Trophoblast cell (in vitro differentiated cells and primary cell): ENCODE measurements at places on chromosomes 16 and 17.

DNA sequence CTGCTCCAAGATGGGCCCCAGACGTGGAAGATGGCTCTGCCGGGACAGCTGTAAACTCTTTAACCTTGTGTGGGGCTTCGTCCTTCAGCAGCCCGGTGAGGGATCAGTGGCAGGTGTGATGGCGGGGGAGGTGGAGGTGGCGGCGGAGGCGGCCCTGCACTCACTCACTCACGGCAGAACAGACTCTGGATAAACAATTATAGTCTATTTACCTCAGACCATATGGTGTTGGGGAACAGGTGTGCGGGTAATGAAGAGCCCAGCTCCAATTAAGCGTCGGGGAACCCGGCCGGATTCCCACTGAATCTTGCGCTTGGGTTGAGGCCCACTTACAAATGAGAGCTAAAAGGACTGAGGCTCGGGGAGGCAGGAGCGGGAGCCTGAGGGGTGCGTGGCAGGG lies 104.3 kb upstream of the SDK2 start:
- no peak for DNase-seq

DNA sequence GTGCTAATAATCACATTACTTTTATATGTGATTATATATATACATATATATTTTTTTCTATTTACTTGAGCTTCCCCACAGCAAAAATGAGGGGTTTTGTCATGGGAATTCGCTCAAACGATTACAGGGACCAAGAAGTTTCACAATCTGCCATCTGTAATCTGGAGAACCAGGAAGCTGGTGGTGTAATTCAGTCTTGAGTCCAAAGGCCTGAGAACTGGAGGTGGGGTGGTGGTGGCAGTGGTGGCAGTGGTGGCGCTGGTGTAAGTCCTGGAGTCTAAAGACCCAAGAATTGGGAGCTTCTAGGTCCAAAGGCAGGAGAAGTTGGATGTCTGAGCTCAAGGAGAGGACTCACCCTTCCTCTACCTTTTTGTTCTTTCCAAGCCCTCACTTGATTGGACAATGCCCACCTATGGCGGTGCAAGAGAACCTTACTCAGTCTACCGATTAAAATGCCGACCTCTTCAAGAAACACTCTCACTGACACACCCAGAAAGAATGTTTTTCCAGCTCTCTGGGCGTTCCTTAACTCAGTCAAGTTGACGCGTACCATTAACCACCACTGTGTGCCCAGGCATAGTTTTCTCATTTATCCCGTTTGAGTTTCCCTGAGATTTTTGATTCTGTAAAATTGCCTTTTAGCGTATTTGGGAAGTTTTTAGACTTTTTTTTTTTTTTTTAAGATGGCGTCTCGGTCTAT lies 31.9 kb downstream of the POLR2A start:
- no peak for DNase-seq

DNA sequence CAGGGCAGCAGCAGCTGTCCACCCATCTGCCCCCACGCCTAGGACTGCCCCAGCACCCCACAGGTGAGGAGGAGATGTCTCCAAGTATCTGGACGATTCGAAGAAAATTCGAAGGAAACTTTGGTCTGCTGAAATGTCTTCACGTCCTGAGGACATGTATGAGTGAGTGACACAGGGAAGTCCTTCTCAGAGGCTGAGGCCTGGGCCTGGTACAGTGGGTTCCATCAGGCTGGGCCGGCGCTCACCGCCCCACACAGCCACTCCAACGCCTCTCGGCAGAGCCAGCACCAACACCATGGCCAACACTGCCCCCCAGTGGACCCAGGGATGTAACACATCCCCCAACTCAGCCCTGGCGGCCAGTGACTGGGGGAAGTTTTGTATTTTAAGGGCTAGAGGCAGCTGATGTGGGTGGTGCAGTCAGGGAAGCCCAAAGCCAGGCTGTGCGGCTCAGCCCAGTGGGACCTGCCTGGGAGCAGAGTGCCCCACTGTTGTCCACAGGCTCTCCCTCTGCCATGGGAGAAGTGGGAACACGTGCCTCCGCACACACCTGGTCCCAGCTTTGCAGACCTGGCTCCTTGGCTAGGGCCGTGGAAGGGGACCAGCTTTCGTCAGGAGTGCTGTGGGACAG lies 55.8 kb upstream of the FASN start:
- peak; percentile 94 for DNase-seq

DNA sequence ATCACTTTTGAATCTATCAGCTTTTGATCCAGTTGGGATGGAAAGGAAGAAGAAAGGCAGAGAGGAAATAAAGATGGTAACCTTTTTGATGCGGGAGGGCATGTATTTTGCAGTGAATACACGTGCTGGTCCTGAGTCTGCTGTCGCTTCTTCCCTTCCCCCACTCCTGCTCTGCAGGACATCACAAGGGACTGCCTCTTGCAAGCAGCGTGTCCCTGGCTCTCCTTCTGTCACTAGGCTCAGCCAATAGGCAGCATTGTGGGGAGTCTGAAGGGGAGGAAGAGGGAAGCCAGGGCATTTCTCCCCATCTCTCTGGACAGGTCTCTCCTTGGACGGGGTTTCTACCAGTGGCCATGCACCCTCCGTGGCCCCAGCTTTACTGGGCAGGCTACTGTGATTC lies 15.7 kb upstream of the WFDC1 start:
- no peak for DNase-seq

- DNase-seq, result no peak
These were observed 28.4 kb downstream of the CD300LB start for GRCh38 chr17:74502861-74503260.

- DNase-seq, result peak; percentile 45
These were observed 782 bp downstream of the POLR2A start for GRCh38 chr17:7484919-7485377.

DNA sequence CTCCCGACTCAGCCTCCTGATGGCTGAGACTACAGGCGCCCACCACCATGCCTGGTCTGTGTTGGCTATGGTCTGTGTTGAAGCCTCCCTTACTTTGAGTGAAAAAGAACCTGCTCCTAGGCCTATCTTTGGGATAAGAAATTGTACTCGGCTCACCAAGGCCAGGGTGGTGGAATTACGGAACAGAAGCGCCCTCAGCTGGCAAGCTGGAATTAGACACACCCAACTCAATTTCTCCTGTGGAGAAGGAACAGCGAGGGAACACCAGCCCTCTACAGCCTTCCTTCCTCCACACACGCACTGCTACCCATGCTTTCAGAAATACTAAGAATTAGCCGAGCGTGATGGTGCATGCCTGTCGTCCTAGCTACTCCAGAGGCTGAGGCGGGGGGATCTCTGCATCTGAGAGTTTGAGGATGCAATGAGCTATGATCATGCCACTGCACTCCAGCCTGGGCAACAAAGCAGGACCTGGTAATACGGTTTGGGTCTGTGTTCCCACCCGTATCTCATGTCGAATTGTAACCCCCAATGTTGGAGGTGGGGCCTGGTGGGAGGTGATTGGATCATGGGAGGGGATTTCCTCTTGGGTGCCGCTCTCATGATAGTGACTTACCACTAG lies 40.1 kb upstream of the RBBP6 start:
- peak; percentile 63 for DNase-seq
